ENCODE measurements at places on chromosomes 2 and 18.

DNA sequence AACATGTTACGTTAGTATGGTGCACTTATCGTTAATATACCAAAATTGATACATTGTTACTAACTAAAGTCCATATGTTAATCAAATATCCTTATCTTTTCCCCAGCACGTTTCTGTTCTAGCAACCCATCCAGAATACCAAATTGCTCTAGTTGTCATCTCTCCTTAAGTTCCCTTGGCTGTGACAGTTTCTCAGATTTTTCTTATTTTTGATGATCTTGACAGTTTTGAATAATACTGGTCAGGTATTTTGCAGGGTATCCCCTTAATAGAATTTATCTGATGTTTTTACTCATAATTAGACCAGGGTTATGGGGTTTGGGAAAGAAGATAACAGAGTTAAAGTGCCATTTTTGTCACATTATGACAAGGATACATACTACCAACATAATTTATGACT lies 47.8 kb downstream of the TFPI start:
- no peak for DNase-seq

- DNase-seq = no peak
Observed at GRCh38 chr2:28587526-28588291, 91.8 kb downstream of the PLB1 start.

GRCh38 chr2:199606193-199606780 lies 148.5 kb upstream of the SATB2 start:
- DNase-seq = no peak

DNA sequence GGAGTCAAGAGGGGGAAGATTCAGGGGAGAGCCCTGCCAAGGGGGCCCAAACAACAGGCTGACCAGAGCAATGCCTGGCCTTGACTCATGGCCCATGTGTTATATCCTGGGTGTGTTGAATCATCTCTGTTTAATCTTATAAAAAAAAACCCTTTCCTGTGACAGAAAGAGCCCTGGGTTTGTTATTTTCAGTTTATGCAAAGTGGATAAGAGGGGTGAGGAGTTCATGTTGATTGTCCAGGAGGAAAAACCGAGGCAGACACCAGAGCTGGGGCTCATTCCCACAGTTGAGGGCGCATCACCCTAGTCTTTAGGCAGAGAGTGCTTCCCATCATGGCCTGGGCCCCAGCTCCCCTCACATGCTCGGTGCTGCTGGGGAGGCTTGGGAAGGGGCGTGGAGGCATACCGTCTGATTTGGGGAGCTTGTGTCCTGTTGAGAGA lies 30.9 kb upstream of the IL37 start:
- peak; percentile 35 for DNase-seq

DNA sequence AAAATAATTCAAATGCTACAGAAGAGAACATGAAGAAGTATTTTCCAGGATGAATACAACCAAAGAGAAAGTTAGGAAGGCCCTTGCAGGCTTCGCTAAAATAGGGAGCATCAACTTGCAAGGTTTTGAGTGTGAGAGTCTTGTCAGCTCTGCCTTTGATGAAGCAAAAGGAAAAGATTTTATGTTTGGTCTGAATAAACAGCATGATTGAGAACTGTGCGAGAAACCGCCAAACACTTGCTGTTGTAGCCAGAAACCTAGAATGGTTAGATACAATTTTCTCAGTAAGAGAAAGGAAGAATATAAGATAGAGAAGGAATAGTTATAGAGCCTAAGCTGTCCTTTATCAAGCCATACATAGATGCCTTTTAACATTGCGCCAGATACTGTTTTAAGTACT lies 163.6 kb downstream of the L3MBTL4 start:
- no peak for DNase-seq

GRCh38 chr2:201980389-201980821 lies 53.2 kb upstream of the FZD7 start:
- no peak for DNase-seq

GRCh38 chr2:100021791-100022340 lies 120.5 kb downstream of the AFF3 start:
- DNase-seq = no peak

DNA sequence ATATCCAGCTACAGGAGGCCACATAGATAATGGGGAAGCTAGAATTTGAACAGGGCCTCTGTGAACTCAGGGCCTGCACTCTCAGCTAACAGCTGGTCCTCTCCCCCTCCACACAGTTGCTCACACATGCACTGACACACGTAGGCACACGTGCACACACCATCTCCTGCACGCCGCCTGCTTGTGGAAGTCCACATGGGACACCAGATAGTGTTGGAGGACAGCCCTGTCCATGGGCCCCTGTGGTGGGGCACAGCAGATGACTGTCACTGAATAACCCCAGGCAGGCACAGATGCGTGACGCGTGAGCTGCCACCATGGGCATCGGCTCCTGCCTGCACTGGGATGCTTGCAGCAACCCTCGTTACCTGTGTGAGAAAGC lies 52.9 kb downstream of the ADI1 start:
- DNase-seq = no peak

GRCh38 chr2:1716441-1716840 lies 27.9 kb downstream of the PXDN start:
- DNase-seq = no peak

GRCh38 chr18:30970196-30970816 lies 72.2 kb downstream of the DSC3 start:
- DNase-seq = peak; percentile 67

DNA sequence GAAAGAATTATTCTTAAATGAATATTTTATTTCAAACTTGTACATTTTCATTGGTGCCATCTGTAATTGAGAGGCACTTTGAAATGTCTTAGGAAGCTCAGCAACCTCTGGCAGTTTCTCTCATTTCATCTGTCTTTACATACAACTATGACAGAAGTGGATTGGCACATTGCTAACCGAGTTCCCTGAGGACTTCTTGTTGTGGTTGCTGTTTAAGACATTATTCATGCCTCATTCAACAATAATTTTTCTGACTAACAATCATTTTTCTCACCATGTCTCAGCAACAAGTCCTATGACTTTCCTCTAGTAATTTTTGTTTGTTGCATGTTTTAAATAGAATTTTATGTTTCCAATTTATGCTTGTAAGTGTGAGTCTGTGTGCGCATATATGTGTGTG lies 284.0 kb upstream of the CWC22 start:
- DNase-seq = peak; percentile 55

- DNase-seq = no peak
Observed at GRCh38 chr2:28648147-28648546, 103.5 kb upstream of the PPP1CB start.

DNA sequence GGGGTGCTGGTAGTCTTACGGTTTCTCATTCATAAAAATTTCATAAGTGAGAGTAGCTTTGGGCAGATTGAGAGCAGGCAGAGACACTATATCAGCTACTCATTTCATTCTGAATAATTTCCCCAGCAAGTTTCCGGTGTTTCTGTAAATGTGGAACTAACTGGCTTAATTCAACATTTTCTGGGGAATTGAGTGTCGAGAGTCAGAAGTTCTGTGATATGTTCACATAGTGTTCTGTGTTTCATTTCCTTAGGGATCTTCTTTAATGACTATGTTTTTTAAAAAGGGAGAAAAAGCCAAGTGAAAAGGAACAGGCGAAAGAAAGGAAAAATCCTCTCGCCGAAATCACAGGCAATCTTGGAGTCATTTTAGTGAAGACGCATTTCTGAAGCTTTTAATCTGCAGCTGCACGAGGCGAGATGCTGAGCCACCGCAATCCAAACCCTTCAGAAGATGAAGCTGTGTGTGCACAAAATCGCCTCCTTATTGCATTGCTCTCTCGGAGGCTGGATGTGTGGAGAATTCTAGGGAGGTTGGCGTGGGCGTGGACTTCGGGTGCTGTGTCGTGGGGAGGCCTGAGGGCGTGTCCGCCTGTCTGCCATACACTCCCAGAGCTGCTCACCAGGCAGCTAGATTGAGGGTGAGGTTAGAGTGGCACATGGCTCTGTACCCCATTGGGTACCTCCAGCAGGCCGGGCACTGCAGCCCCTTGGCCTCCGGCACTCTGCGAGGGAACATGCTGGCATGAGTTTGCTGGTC lies 38.4 kb upstream of the HDAC4 start:
- DNase-seq = no peak

- no peak for DNase-seq
Observed at GRCh38 chr2:237529452-237530402, 36.6 kb upstream of the PRLH start.

DNA sequence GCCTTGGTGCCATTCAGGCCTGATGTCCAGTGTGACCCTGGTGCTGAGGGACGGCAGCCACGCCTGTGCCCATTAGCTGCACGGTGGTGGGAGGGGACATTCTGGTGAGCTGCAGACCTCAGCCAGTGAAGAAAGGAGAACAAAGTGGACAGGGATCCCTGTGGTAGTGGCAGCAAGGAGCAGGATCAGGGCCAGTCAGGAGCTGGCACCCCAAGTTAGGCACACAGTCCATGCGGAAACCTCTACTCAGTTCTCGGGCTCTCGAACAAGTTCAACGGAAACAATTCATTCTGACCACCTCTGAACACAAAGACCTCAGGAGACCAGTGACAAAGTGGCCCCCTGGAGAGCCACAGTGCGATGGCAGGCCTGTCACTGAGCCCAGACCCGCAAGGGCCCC lies 30.1 kb downstream of the COA5 start:
- DNase-seq = no peak

DNA sequence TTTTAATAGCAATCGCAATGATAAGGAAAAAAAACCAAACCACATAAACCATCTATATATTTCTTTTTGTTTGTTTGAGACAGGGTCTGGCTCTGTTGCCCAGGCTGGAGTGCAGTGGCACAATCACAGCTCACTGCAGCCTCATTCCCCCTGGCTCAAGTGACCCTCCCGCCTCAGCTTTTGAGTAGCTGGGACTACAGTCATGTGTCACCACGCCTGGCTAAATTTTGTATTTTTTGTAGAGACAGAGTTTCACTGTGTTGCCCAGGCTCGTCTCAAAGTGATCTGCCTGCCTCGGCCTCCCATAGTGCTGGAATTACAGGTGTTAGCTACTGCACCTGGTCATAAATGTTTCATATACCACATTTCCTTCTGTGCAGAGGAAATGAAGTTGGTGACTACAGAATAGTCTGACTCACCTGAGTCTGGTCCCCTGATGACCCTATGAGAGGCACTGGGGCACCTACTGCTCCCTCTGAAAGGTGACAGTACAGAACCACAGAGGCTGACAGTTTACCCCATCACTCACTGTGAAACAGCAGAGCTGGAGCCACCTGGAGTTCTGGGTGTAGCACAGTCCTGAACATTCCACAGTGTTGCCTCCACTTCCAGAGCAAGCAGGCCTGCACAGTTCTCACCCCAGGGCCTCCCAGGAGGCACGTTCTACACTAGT lies 183.7 kb upstream of the PXDN start:
- DNase-seq = no peak

DNA sequence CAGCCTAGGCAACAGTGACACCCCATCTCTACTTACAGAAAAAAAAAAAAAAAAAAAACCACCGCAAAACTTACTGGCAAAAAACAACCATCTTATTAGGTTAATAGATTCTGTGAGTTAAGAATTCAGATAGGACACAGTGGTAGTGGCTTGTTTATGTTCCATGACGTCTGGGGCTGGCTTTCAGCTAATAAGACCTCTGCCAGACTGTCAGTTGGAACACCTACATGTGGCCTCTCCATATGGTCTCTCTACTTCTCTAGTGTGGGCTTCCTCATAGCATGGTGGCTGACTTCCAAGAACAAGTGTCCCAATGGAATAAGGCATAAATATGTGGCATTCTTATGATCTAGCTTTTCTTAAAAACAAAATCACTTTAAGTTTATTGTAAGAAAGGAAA lies 94.0 kb upstream of the OTX1 start:
- DNase-seq = no peak

- no peak for DNase-seq
Observed at GRCh38 chr2:201407265-201407664, 44.0 kb downstream of the TRAK2 start.

DNA sequence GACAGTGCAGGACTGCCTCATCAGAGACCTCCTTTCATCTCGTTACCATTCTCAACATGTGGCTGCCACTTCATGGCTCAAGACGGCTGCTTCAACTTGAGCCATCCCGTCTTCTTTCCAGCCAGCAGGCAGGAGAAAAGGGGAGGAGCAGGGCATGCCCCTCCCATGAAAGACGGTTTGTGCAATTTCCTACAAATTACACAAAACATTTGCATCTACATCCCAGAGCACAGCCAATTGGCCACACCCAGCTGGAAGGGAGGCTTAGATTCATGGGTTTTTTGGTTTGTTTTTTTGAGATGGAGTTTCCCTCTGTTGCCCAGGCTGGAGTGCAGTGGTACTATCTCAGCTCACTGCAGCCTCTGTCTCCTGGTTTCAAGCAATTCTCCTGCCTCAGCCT lies 11.8 kb downstream of the UCN start:
- DNase-seq = no peak

DNA sequence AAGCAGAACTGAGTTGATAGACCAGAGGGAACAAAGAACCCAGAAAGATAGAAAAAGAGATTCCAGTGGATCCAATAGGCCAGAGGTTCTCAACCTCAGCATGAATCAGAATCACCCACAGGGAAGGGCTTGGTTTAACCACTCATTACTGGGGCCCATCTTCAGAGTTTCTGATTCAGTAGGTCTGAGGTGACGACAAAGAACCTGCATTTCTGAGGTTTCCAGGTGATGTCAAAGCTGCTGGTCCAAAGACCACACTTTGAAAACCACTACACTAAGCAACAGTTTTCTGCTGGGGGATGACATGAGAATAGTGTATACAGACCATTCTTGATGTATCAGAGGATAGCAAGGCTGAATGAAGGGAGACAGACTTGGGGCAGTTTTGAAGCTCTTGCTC lies 296.9 kb upstream of the STON1 start:
- DNase-seq = no peak

DNA sequence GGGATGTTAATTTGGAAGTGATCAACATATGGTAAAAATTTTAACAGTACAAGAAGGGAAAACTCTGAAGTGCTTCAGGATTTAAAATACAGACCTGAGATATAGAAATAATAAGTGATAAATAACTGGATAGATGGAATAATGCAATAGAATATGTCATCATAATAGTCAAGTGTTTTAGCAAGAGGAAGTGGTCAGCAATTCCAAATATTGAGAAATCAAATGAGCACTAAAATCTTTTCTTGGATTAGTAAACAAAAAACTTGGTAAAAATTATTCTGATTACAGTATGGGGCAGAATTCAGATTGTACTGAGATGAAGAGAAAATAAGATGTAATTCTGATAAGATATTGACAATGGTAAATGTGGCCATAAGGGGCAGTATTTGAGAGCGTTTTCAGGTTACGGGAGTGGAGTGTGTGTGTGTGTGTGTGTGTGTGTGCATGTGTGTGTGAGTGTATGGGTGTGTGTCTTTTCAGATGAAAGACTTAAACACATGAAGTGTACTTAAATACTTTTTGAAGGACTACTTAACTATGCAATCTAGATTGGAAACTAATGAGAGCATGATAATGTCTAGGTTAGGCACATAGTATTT lies 217.9 kb upstream of the ITGA4 start:
- DNase-seq = peak; percentile 9

- DNase-seq = no peak
Observed at GRCh38 chr2:102334486-102334885, 21.1 kb upstream of the IL18R1 start.

Measured in RKO (cell line).